ENCODE measurements at places on chromosomes 13 and 19. TPM values are rescaled to one million over a fixed set of nuclear protein-coding genes. Genes with fewer than 3 reads are reported as not detected.

- DNase-seq: no peak
These were observed 60.5 kb upstream of the FAM216B start for GRCh38 chr13:42720858-42721219.

DNA sequence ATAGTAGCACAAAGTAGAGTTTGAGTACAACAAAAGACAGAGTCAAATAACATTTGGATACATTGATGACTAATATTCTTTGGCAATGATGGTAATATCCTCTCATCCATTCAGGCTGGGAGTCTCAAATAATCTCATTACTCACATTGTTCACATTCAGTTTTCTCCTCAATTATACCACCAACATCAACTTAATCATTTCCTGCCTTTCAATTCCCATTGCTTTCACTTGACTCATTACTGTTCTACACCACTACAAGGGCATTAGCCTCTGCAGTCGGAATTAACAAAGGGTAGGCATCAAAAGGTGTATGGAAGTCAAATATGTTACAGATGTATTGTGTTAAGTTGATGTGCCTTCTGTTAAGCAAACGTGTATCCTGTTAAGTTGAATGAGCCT is 518.4 kb upstream of the SLITRK1 start:
- no peak for DNase-seq

- no peak for DNase-seq
These were observed 199.9 kb downstream of the DIAPH3 start for GRCh38 chr13:59963827-59964226.

DNA sequence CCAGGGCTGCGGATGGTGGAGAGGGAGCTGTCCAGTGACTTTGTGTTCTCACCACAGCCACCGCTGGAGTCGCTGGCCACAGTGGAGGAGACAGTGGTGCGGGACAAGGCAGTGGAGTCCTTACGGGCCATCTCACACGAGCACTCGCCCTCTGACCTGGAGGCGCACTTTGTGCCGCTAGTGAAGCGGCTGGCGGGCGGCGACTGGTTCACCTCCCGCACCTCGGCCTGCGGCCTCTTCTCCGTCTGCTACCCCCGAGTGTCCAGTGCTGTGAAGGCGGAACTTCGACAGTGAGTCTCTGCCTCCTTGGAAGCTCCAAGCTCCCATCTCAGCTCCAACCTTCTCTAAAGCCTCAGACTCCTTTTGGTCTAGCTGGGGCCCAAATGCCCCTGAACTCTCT is 21.4 kb downstream of the PPP2R1A start:
- DNase-seq: no peak

GRCh38 chr19:12194827-12195731 is 32.2 kb downstream of the ZNF136 start:
- DNase-seq: no peak

DNA sequence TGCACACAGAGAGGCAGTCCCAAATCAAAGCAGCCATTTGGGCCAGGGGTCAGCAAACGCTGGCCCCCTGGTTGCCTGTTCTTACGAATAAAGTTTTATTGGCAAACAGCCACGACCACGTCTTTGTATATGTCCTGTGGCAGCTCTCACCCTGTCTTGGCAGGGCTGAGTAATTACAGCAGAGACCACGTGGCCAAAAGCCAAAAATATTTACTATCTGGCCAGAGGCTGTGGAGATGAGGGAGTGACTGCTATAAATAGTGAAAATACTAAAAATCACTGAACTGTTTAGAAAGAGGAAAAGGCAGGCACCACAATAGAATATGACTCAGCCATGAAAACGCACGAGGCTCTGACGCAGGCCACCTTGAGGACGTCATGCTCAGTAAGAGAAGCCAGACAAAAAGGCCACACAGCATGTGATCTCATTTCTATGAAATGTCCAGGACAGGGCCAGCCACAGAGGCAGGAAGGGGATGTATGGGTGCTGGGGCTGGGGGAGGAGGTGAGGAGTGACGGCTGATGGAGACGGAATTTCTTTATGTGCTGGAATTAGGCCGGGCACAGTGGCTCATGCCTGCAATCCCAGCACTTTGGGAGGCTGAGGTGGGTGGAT is 29.4 kb downstream of the SMIM24 start:
- DNase-seq: peak; percentile 98

DNA sequence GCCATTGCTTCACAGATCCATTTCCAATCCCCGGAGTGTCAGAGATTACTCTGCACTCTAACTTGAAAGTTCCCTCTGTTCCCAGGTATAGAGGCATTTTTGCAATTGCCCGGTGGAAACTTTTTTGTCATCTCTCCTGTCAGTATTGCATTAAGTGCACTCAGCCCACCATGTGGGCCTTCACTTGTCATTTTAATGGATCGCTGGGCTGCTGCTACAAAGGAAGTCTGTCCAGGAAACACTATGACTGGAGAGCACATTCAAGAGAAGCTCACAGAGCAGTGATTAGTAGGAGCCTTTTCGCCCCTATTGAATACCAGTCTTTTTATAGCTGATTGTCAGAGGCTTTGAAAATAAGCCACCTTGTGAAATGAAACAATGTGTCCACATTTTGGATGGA is 180.9 kb downstream of the B3GLCT start:
- DNase-seq: no peak

DNA sequence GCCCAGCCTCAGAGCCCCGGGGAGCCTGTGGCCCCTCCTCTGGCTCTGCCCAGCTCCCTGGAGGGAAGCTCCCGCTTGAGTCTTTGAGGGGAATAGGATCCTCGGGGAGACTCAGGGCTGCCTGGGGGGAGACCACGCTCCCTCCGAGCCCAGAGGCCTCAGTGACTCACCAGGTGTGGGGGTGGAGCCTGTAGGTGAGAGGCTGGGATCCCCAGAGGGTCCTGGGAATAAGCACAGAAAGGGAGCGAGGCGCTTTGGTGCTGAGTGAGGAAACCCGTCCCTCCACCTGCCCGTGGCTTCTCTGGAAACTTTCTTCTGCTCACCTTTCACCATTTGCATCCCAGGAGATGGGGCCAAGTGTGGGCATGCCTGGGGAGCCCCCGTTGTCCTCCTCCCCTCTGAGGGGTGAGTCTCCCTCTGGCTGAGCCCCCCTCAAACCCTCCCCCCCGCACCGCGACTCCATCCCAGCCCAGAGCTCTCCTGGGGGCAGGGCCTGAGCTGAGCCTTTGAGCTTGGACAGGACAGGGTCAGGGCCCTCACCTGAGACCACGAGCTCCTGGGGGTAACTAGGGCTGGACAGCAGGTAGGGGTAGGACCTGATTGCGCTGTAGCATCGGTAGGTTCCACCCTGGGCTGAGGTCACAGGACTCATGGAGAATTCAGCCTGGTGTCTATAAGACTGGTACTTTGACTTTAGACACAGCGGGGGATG is 2.7 kb downstream of the LILRB5 start:
- DNase-seq: no peak

- no peak for DNase-seq
These were observed 34.1 kb upstream of the WDFY2 start for GRCh38 chr13:51550151-51550550.

- DNase-seq: no peak
These were observed 29.1 kb downstream of the SIGLEC5 start for GRCh38 chr19:51600940-51601580.

DNA sequence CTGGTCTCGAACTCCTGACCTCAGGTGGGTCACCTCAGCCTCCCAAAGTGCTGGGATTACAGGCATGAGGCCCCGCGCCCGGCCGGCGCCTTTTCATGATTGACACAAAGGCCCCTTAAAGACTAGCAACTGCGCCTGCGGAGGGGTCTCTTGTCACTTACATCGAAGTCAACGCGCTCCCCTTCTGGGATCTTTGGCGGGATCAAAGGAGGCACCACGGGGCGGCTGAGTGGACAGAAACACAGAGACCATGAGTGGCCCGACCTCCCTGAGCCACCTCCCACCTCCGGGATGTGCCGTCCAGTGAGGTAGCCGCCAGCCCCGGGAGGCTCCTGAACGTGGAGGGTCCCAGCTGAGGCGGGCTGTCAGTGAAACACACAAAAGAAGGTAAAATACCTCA is 7.3 kb downstream of the TNNT1 start:
- DNase-seq: no peak

GRCh38 chr13:51793570-51794271 is 10.2 kb downstream of the DHRS12 start:
- no peak for DNase-seq

DNA sequence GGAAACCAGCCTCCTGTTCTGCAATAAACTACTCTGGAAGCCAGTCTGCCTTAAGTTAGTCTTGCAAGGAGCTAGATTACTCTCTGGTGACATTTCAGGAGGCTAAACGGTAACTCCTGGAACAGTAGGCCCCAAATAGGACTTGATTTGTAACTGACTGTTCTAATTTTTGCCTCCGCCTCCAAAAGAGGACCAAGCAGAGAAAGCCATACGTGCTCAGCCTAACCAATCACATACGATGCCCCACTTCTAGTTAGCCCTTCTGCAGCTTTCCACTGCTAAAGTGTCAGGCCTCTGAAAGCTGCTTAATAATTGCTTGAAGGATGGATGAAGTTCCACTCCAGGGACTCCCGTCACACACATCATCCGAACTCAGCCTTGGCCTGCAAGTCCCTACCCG is 744 bp downstream of the ZNF805 start:
- no peak for DNase-seq

Gene LIN37
- total RNA-seq: 5.5 TPM

Gene KCNC3
- total RNA-seq: 0.11 TPM

Gene ADPRHL1
- 0.32 TPM for total RNA-seq

Gene CEACAM16
- not detected for total RNA-seq

Gene CYP2B6
- not detected for total RNA-seq

Gene FGF21
- not detected for total RNA-seq

Gene ICAM1
- 42.0 TPM for total RNA-seq

Gene CDC42EP5
- 30.2 TPM for total RNA-seq

Gene KANK3
- 18.4 TPM for total RNA-seq

Gene ZNF546
- 6.5 TPM for total RNA-seq

Gene DIRAS1
- total RNA-seq: under 0.01 TPM

Gene ZNF208
- not detected for total RNA-seq

Gene HCN2
- 0.79 TPM for total RNA-seq

Measured in pulmonary artery endothelial cell (primary cell).